ENCODE measurements at places on chromosomes 4 and X.

- DNase-seq = no peak
These were observed 590.7 kb downstream of the BCOR start for GRCh38 chrX:39507034-39507433.

GRCh38 chr4:189874591-189874990 lies 66.1 kb upstream of the FRG1 start:
- no peak for DNase-seq

GRCh38 chr4:73862322-73862721 lies 6.9 kb upstream of the CXCL1 start:
- DNase-seq = no peak

- DNase-seq = no peak
These were observed 816 bp downstream of the EREG start for GRCh38 chr4:74365761-74366160.

GRCh38 chrX:71910643-71910985 lies at the start of gene NHSL2:
Gene NHSL2 (plus strand): TSS chrX:71910845.
- DNase-seq = no peak

DNA sequence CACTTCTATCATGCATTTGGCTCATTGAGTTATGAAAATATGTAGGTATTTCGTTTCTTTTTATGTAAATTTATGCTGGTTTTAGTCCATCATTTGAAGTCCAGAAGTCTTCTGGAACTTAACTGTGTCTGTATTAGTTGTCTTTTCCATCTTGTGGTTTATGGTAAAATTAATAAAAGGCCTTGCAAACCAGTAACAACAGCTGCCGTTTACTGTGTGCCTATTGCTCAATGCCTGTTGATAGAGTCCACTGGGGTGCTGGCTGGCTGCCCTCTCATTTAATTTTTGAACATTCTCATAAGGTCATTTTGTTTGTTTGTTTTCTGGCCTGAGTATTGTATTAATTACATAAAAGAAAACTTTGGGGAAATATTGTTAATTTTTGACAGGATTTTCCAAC lies 98.0 kb downstream of the NAA11 start:
- no peak for DNase-seq

Measured in suprapubic skin (tissue), 4 donors.